ENCODE measurements at places on chromosomes 13 and 19.
A peak's percentile ranks its signal among the peaks of the same experiment; 100 is the strongest.

- DNase-seq, result no peak
Observed at GRCh38 chr13:92164822-92165221, 766.4 kb downstream of the GPC5 start.

GRCh38 chr19:4908360-4908759, 941 bp upstream of the UHRF1 start:
- no peak for DNase-seq

- peak; percentile 90 for DNase-seq
Observed at GRCh38 chr19:48967346-48968178, 2.5 kb downstream of the FTL start.

DNA sequence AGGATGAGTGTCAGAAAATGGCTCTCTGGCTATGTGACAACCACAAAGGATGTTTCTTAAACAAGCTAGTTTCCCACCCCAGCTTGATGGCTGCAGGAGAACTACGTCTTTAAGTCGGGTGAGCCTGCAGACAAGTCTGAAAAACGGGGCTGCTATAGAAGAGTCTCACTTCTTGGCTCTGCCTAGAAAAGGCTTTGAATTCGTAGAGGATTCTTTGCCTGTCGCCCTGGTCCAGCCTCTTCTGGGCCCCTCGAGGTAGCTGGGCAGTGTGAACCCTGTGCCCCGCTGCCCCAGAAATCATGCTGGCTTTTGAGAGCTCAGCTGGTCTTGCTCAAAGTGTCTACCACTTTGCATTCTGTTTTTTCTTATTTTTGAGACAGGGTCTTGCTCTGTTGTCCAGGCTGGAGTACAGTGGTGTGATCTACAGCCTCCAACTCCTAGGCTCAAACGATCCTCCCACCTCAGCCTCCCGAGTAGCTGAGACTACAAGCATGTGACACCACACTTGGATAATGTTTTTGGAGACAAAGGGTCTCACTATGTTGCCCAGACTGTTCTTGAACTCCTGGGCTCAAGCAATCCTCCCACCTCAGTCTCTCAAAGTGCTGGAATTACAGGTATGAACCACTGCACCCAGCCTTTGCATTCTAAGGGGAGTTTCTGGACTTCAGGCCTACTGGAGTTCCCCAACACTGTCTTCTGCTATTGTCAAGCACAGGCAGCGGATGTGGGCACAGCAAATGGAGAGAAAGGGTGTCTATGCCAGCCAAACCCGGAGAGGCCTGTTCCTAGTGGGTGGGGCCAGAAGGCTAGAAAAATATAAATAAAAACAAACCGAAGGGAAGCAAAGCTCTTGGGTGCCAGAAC, 6.5 kb downstream of the CEBPA start:
- DNase-seq, result no peak

DNA sequence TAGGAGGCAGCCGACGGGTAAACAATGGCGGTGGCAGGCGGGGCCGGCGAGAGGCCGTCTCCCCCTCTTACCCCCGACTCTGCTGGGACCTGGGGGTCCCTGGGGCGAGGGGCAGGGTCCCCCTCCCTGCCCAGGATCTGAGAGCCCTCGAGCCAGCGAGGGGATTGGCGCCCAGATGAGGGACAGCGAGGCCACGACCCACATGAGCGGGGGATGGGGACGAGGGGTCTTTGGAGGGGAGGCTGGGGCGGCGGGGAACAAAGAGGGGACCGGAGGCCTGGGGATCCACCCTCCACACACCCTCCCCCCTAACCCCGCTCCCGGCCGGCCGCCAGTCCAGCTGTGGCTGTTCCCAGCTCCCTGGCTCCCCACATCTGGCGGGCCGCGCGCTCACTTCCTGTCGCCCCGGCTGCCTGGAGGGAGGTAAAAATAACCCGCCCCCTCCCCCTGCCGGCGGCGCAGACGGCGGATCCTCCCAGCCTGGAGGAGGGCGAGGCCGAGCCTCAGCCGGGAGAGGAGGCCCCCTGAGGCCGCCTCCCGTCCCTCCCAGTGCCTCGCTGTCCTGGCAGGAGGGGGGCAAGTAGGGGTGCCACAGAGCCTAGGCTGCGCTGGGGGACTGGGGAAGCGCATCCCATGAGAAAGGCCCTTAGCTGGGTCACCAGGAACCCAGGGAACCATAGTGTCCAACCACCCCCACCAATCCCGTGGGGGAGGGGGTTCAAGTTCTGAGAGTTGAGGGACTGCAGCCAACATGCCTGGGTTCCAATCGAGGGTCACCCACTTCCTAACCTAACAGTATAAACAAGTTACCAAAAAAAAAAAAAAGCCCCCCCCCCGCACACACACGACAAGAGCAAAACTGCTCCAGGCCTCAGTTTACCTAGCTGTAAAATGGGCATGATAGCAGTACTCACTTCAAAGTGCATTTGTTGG, 29.3 kb upstream of the NANOS3 start:
- DNase-seq, result peak; percentile 94

- peak; percentile 18 for DNase-seq
Observed at GRCh38 chr13:19596960-19597361, 35.6 kb upstream of the TPTE2 start.

GRCh38 chr19:48403606-48404005, 10.1 kb downstream of the GRIN2D start:
- peak; percentile 72 for DNase-seq

DNA sequence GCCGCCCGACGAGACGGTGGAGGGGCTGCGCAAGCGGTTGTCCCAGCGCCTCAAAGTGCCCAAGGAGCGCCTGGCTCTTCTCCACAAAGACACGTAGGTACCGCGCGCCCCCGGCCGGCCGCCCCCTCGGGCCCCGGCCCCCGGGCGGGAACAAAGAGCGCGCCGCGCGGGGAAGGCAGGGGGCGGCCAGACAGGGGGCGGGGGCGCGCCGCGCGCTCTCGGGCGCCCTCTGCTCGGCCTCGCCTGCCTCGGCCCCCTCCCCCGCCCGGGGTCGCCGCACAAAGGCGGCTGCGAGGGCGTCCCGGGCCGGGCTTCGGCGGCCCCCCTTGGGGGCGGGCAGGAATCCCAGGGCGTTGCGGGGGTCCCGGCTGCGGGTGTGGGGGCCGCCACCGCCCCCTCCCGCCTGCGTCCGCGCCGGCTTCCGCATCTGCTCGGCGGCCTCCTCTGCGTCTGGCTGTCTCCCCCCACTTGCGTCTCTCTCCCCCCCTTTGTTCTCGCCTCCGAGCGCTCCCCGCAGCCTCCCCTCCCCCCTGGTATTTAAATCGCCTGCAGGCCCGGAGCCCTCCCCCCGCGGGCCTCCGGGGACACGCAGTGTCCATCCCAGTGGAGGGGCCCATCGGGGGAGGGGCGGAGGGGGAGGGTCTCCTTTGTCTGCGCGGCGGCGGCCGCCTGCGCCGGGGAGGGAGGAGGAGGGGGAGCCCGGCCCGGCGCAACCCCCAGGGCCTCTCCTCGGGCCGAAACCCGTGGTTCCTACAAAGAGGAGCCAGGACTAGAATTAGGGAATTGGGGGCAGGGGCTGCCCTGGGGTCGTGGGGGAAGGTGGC, 2.3 kb downstream of the MIDN start:
- peak; percentile 82 for DNase-seq

- DNase-seq, result peak; percentile 6
Observed at GRCh38 chr13:112575675-112576074, 12.3 kb downstream of the TUBGCP3 start.

DNA sequence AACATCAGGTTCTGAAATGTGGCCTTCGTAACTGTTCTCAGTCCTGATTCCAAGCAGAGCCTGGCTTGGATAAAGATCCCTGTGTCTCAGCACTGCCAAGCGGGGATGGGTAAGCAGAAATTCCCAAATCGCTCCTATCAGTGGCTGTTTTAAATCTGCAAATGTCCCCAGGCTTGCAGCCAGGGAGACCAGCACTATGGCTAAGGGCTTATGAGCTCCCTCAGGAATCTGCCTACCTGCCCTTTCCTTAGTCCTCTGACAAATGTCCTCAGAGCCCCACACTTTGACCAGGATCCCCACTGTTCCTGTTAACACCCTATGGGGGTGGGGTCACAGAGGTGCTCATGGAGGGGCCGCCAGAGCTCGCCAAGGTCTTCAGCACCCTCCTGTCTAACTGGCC, 1062.8 kb downstream of the UQCRFS1 start:
- no peak for DNase-seq

DNA sequence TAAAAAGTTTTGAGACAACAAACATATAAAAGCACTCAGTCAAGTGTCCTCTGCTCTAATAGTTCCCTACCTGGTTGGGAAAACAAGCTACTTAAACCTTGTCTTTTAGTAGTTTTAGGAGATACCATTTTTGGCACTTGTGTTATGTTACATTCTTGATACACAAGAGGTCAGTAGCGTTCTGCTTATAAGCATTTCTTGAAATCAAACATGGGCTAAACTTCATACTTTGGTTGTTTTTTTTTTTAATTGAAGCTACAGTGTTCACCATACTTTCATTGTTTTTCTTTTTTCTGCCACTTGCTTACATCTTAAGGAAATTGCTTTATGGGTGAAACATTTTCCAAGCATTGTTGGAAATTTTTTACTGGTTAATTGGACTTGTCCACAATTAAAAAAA, 12.9 kb downstream of the NHLRC3 start:
- peak; percentile 67 for DNase-seq
